ENCODE measurements at places on chromosomes 6 and 20. TPM values are rescaled to one million over a fixed set of nuclear protein-coding genes. Genes with fewer than 3 reads are reported as not detected.

DNA sequence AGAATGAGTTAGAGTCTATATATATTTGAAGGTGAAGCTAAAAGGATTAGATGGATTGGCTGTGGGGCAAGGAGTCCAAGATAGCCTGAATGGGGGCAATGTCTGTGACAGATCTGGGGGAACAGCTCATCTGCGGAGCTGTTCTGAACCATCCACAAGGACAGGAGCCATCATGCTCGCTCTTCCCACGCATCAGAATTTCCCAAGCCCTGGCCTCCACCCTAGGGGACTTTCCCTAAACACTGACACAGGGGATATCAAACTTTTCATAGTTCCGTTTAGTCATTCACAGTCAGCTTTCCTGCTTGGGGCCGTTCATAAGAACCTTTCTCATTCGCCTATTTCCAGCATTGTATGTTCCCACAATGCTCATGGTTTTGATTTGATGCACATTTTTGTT lies 37.6 kb upstream of the CCN6 start:
- DNase-seq: no peak

DNA sequence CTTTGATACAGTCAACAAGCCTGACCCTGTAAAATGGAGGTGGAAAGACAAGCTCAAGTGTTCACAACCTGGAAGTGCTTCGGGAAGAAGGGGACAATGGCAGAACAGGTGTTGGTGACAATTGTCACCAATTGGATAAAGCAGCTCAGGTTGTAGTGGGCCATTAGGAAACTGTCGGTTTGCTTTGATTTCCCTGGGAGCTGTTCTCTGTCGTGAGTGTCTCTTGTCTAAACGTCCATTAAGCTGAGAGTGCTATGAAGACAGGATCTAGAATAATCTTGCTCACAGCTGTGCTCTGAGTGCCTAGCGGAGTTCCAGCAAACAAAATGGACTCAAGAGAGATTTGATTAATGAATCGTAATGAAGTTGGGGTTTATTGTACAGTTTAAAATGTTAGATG lies 15.0 kb downstream of the CCR6 start:
- no peak for DNase-seq

Gene HSPA1L
- 2.7 TPM for total RNA-seq

DNA sequence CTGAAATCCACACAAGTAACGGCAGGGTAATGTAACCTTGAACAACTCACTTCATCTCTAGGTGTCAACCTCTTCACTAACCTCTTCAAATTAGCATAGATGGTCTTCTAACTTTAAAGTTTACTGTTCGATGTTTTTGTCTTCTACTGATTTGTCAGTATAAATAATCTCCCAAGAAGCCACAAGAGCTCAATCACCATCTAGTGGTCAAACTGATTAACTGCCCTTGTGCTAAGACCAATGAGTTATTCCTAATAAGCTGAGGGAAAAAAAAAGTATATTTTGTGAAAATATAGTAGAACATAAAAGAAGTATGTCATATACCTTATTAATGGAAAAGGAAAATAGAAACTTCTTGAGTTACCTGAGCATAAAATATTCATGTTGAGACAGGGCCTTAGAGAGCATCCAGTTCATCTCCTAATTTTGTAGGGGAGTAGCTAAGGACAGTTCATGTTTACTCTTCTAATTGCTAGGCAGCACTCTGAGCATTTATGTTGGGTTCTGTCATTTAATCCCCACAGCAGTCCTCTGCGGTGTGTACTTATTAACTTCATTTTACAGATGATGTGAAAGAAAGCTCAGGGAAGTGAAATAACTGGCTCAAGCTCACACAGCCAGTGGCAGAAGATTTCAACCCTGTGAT lies 317.1 kb downstream of the ESR1 start:
- DNase-seq: no peak

GRCh38 chr6:112576423-112576822 lies 229.3 kb downstream of the RFPL4B start:
- DNase-seq: no peak

Gene ASIP
- total RNA-seq: not detected

DNA sequence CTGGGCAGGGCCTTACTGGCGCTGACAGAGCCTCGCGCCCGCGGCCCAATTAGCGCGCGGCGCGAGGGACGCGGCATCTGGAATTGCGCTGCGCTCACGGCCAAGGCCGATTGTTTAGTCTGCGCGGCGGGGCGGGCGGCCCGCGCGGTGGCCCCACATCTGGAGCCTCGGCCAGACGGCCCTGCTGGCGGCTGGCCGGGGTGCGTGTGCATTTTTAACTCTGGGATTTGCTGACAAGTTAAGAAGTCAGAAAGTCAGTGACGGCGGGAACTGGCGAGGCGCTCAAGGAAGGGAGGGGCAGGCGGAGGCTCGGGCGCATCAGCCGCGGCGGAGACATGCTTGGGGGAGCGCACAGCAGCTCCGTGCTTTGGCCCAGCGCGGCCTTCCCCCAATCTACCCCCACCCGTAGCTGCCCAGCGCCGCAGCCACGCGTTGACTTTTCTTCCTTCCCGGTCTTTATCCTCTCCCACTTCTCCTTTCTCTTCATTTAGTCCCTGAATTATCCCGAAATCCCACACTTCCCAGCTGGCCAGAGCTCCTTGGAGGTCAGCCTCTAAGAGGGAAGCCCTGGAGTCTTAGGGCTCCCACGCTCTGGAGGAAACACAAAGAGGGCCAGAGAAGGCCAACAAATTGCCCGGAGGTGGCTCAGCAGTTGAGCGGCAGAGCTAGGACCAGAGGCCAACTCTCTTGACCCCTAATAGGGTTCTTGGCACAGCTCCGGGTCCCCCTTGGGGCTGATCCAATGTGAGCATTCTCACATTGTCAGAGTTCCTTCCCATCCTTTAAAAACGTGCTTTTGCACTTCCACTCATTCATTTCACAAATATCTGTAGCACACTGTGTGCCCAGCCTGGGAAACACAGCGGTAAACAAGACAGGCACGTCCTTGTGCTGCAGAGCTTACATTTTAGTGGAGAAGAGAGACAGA lies 40.8 kb upstream of the FOXP4 start:
- no peak for DNase-seq

Gene CTCFL
- total RNA-seq: not detected

GRCh38 chr6:2387445-2387844 lies 142.0 kb upstream of the GMDS start:
- DNase-seq: no peak

GRCh38 chr20:63345328-63346100 lies 15.6 kb downstream of the CHRNA4 start:
- no peak for DNase-seq

Gene TNFAIP3
- total RNA-seq: 40.0 TPM

- DNase-seq: no peak
These were observed 278.4 kb upstream of the PTCHD4 start for GRCh38 chr6:48389146-48390043.

- DNase-seq: no peak
These were observed 26.9 kb downstream of the TTLL2 start for GRCh38 chr6:167351656-167352345.

GRCh38 chr6:1461207-1461606 lies 71.8 kb downstream of the FOXF2 start:
- no peak for DNase-seq

DNA sequence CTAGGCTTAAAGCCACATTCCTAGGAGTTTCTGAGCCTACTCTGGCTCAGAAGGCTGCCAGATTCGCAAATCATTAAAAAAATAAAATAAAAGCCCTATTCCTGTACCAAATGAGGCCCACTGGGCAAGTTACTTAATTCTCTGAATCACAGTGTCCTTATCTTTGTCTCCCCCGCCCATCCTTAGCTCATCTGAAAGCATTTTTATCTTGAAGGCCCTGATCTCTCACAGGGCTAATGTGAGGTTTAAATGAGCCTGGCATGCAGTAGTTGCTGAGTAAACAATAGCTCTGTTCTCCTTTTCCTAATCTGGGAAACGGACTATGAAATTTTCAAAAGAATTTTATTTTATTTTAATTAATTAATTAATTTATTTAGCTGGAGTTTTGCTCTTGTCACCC lies 2.1 kb upstream of the ZBTB12 start:
- DNase-seq: no peak

GRCh38 chr20:1427457-1428054 lies 34.7 kb upstream of the FKBP1A start:
- DNase-seq: no peak

- no peak for DNase-seq
These were observed 44.8 kb downstream of the AKAP12 start for GRCh38 chr6:151284548-151285017.

DNA sequence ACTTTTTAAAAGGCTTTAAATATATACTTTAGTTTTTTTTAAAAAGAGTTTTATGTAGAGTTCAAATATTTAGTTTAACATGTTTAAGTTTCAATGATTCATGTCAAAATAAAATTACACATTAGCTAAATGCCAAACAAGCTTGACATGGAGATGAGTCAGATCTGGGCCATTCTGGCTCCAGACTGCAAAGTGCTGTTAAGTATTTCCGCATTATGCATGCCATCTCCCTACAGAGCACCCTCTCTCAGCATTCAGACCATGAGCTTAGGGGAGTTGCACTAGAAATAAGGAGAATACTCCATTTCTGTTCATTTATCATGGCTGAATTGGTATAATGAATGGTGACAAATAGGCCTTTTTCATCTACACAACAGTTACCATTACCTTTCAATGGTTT lies 21.5 kb upstream of the HS3ST5 start:
- DNase-seq: no peak

DNA sequence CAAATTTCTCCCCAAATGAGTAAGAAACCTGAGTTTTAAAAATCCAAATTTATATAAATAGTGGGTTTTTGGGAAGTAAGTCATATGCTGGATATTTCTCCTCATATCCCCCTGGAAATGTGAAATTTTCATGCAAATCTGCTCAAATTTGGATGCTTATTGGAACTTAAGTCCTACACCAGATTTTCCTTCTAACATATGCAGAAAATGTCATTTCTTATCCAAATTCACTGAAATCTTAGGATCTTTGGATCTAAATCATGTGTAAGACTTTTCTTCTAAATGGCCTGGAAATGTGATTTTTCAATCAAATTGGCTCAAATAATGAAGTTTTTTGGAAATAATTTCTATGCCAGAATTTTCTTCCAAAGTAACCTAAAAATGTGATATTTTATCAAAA lies 33.0 kb downstream of the ZNF133 start:
- no peak for DNase-seq

Gene OXT
- total RNA-seq: not detected

DNA sequence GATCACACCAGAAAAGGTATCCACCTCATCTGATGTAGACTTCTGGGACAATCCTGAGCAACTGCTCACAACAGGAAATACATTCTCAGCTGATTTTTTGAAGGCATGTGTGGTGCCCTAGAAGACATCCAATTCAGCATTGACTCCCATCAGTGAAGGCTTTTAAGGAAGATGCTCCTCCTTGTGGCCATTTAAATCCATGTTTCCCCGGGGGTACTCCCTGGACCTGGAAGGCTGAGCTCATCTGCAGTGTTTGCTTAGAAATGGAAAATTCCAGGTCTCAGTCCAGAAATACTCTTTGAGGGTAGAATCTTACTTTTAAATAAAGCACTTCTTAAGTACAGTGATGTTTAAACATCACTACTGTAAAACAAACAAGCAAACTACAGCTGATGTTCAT lies 195.5 kb upstream of the PDE10A start:
- DNase-seq: no peak

Gene CNR1
- 14.4 TPM for total RNA-seq

- no peak for DNase-seq
These were observed 53.3 kb upstream of the L3MBTL3 start for GRCh38 chr6:129965096-129965495.
